ENCODE measurements at places on chromosomes 5 and 9.

- no peak for DNase-seq
Observed at GRCh38 chr5:40813698-40814281, 15.6 kb upstream of the PRKAA1 start.

DNA sequence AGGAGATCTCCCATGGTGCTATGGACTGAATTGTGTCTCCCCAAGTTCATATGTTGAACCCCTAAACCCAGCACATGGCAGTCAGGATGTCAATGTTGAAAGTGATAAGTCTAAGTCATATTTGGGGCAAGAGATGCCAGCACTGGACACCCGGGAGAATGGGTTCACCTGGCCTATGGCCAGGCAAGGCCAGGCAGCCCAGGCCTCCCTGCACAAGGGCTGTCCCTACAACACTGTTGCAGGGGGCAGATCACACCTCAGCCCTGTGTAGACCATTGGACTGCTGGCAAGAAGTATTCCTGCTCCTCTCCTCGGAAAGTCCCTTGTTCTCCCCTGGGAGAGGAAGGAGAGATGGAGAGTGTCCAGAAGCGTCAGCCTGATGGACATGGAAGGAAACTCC, 240.5 kb downstream of the GADD45G start:
- DNase-seq, result no peak

GRCh38 chr5:138929571-138929955, 54.4 kb upstream of the LRRTM2 start:
- no peak for DNase-seq

DNA sequence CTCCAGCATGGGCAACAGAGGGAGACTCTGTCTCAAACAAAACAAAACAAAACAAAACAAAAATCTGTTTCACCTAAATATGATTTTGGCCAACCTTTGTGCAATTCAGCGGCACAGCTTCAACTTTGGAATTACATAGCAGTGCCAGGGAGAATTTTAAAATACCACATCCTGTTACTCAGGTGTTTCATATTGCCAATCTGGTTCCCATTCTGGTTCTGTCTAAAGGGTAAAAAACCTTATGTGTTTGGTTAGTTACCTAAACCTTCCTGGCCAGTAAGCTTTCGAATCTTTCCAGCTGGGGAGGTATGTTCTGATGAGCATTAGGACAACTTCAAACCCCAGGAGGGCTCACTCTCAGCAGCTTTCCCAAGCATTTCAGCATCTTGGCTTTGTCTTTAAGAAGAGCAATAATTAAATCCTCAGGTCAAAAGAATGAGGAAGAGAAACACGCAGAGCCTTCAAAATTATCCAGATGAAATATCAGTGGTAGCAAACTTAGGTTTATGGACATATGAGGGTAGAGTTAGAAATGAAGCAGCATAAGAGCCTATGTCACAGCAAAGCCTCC, 2.7 kb downstream of the DAB2 start:
- no peak for DNase-seq

GRCh38 chr9:113503131-113503541, 39.6 kb downstream of the RGS3 start:
- DNase-seq, result no peak

DNA sequence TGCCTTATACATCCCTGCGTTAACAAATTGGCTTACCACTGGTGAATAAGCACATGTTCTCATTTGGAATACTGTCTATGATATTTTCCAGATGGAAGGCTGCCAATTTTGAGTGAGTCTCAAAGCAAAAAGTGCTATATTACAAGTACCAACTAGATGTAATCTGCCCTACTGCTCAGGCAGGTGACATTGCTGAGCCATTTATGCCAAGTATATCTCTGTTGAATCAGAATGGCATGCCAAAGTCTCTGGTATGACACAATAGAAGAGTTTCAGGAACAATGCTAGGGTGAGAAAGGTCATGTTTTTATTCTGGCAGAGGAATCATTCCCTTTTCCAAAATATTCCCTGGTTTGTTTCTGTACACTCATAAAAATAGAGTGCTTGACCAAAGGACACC, 356.5 kb downstream of the CDH9 start:
- no peak for DNase-seq

GRCh38 chr5:17012289-17012688, 76.2 kb upstream of the MYO10 start:
- no peak for DNase-seq

GRCh38 chr9:131160416-131161112, 35.2 kb downstream of the NUP214 start:
- DNase-seq, result no peak

DNA sequence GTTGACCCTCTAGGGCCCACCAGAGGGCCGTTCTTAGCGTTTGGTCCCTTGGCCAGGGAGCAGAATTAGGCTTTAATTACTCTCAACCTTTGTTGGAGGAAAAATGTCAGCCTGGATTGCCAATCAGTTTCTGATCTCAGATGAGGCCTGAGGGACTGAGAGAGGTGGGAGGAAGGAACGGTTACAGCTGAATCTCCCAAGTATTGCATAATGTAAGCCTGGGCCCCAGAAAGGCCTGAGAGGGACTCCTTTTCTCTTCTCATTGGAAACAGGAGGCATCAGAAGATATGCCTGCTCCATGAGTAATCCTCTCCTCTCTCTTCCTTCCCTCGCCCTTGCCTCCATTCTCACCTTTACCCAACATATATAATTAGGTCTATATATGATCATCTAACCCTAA, 105.7 kb downstream of the INSYN2B start:
- no peak for DNase-seq

DNA sequence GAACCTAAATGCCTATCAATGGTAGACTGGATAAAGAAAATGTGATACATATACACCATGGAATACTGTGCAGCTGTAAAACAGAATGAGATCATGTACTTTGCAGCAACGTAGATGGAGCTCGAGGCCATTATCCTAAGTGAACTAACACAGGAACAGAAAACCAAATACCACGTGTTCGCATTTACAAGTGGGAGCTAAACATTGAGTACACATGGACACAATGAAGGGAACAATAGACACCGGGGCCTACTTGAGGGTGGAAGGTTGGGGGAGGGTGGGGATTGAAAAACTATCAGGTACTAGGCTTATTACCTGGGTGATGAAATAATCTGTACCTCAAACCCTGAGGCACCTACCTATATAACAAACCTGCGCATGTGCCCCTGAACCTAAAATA, 22.4 kb upstream of the DEPDC1B start:
- DNase-seq, result no peak

GRCh38 chr9:108621991-108622855, 233.6 kb downstream of the ACTL7B start:
- DNase-seq, result no peak

GRCh38 chr9:130191749-130192120, 19.5 kb downstream of the NCS1 start:
- DNase-seq, result no peak

- DNase-seq, result no peak
Observed at GRCh38 chr9:108356806-108357205, 499.0 kb downstream of the ACTL7B start.

GRCh38 chr5:72109625-72110024, 2.4 kb downstream of the MAP1B start:
- DNase-seq, result no peak

- no peak for DNase-seq
Observed at GRCh38 chr9:134993996-134994720, 76.4 kb upstream of the FCN1 start.

- no peak for DNase-seq
Observed at GRCh38 chr9:24828687-24829086, 283.0 kb upstream of the IZUMO3 start.

DNA sequence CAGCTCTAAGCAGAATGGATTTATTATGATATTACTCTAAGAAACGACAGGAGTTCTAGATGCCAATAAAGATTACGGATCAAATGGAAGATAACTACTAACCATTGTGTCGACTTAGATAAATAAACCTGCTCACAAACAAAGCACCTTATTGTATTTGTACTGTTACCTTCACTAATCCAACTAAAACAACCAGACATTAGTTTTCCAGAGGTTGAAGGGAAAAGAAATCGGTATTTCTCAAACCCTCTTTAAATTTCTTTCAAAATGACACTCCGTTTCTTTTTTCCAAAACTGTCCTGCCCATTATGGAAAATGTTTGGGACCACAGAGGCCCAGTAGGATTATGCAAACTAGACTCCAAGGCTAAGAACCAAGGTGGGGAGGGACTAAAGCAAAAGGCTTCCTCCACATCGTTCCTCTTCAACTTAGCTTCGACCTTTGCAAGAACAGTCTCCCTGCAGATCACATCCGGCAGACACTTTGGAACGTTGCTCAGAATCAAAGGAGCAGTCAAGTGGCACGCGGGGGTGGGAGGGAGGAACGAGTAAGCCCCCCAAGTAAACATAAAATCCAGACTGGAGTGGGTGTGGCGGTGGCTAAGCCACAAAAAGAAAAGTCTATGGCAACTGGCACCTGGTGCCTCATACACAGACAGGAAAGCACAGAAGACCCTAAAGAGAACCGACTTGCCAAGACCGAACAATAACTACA, 2.7 kb downstream of the MLLT3 start:
- no peak for DNase-seq

GRCh38 chr5:145243016-145243415, 592.1 kb downstream of the PRELID2 start:
- DNase-seq, result no peak

DNA sequence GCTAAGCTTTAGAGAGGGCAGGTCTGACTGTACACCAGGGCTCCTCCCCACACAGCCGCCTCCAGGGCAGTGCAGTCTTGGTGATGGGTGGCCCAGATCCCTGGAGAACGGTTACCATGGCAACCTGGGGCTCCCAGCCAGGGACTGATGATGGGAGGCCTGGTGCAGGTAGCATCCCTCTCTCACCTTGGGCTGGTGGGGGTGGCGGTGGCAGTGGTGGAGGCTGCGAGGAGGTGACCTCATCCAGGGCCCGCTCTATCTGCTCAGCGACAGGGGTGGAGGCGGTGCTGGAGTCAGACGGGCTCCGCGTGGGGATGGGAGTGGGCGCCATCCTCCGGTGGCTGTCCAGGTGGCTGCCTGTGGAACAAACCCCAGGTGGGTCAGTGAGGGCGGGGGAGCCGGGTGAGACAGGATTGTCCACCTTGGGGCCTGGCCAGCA, 12.3 kb downstream of the PRR7 start:
- DNase-seq, result no peak

- DNase-seq, result peak; percentile 34
Observed at GRCh38 chr9:133609311-133610098, at the start of gene FAM163B. TSS of gene FAM163B (minus strand) at chr9:133609389. CDS start at chr9:133580223, 29,166 bp downstream.

DNA sequence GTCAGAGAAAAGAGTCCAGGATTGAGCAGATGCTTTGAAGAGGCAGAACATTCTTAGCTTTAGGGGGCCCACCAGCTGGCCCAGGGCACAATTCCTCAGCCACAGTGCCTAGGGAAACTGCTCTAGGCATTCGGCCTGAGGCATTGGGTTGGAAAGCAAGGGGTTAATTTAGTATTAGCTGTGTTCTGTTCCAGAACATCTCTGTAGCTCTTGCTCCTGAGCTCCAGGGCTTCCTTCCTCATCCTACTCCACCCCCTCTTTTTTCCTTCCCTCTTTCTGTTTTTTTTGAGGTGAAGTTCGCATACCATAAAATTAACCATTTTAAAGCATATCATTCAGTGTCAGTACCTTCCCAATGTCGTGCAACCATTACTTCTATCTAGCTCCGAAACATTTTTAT, 74.5 kb upstream of the PANK3 start:
- DNase-seq, result no peak

- DNase-seq, result no peak
Observed at GRCh38 chr9:89218040-89218928, 39.7 kb upstream of the SHC3 start.

DNA sequence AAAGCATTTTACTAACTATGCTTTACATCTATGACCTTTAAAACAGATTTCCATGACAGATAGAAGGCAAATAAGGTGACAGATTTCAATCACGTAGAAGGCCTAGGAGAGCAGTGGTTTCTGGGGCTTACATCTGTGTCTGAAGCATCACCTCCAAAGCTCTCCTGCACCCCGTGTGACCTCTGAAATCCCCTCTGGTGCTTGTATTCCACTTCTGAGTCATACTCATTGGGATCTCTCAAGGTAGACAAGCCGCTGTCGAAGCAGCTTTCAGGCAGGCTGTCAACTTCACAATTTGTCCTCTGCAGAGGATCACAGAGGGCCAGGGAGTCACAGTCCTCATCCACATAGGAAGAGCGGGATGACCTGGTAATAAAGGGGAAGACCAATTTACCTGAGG, 62.2 kb downstream of the RASEF start:
- no peak for DNase-seq

DNA sequence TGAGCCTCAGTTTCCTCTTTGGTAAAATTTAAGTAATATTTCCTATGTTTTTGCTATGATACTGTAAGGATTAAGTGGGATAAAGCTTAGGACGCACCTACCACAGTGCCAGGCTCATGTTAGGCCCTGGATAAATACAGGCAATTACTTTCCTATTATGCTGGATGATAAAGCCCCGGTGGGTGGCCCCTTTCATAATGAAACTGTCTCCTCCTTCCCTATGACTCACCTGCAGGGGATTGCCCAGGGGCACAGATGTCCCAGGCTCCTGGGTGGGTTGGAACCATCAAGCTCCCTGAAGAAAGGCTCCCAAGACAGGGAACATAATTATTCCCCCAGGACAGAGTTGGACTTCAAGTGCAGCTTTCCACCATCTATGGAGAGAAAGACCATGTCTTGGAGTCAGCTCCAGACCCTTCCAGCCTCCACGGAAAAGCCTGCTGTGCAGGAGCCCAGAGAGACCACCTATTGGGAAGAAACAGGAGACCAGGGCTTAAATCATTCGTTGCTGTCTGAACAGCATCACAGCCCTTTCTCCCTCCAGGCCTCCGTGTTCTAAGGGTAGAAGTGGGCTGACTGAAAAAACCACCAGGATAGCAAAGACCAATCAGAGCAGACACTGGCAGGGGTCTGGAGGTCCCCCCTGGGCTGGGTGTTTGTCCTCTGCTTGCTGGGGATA, 43.2 kb upstream of the FOXE1 start:
- no peak for DNase-seq

DNA sequence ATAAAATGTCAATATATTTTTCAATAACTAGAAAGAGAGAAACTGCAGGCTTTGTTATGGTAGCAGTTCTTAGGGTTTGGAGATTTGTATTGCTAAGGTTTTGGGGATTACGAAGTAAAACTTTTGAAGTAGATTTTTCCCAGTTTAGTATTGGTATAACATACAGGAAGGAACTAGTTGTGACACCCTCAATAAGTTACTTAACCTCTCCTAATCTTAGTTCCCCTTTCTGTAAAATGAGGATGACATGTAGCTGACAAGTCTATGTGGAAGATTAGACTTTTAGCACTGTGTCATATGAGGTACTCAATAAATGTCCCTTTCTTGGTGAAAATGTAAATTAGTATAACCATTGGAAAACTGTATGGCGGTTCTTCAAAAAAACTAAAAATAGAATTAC, 73.4 kb upstream of the ATG10 start:
- no peak for DNase-seq

- no peak for DNase-seq
Observed at GRCh38 chr5:7395432-7395946, 449 bp upstream of the ADCY2 start.
